ENCODE measurements at places on chromosomes 12 and 14.

DNA sequence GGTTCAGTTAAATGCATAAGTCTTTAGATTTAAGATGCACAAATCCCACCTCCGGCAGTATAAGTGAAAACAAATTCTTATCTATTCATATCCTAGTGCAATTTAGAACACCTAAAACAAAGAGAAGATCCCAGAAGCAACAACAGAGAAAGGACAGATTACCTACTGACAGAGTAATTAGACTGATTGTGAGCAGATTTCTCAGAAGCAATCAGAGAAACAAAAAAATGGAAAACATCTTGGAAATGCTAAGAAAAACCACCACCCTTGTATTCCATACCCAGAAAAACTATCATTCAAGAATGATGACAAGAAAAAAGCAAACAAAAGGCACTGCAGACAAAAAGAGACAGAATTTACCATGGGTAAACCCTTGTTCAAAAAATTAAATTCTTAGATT is 47.6 kb upstream of the SELPLG start:
- DNase-seq = no peak

- no peak for DNase-seq
Observed at GRCh38 chr14:105710119-105711043, 184.0 kb downstream of the TMEM121 start.

- DNase-seq = peak; percentile 16
Observed at GRCh38 chr12:5556033-5556614, 124.2 kb downstream of the NTF3 start.

DNA sequence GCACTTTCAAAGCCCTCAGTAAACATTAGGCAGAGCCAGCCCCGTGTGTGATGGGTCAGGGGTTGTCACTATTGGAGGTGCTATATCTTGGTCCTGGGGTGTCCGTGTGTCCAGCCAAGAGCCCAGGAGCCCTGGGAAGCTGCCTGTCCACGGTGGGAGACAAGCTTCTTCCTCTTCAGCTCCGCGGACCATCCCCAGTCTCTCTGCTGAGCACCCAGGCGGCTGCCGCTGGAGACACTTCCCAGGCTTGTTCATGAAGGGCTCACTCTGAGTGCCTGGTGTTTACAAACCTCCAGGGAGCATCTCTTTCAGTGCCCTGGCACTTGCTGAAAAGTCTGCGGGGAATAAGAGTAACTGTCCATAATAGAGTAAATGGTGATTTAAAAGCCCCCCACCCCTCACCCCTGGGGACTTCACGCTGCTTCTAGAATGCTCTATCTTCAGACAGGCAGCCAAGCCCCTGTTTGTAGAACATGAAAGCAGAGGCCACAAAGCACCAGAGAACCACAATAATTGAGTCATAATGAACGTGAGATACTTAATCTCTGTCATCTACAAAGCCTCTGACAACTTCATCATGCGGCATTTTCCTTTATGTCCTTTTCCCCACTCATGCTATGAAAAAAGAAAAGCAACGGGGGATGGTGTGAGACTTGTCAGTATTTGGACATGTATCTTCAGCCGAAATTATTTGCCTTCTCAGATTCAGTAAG is 178.6 kb downstream of the TMEM132C start:
- no peak for DNase-seq

All from endothelial cell (in vitro differentiated cells).